AG10803 (cell line): ENCODE measurements at places on chromosomes 1 and 21.

GRCh38 chr1:205417870-205418635 lies 3.8 kb downstream of the LEMD1 start:
- no peak for DNase-seq

DNA sequence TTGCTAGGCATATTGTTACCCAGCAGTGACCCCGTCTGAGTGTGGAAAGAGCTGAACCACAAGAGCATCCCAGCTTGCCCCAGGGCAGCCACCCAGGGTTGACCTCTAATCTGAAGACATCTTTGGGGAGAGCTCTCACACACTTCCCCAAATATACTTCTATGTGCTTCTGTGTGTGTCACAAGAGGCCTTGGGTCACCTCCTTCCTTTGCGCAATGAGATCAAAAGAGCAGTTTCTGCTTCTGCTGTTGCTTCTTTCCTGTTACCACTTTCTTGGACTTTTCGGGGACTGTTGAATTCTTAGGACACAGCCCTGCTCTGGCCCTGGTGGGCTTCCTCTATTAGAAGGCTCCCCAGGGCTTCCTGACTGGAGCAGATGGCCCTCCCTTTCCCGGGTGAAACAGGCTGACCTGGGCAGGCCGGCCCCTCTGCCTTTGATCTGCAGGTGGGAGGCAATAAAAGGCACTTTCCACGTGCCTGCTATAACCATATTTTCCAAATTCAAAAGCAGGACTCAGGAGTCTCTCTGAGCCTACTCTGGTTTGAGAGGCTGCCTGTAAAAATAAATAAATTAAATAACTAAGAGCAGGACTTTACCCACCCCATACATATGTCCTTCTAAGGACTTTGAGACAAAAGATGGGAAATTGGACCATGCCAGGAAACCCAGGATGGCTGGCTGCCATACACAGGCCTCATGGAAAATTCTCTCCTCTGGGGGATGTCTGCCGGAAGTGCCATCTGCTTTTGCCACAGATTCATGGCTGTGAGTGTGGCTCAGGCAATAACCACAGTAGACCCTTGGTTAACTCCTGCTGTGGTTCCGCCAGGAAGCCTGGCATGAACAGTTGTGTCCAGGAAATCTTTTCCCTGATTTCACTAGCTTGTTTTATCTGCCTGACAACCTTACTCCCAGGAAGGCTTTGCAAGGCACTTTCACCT lies 28.3 kb upstream of the RCSD1 start:
- DNase-seq: peak; percentile 13

- no peak for DNase-seq
Measured at GRCh38 chr1:76687307-76688175, 179.7 kb upstream of the ST6GALNAC5 start.

GRCh38 chr1:29489471-29489870 lies 253.1 kb downstream of the PTPRU start:
- DNase-seq: no peak

GRCh38 chr1:165633614-165634013 lies 2.6 kb downstream of the MGST3 start:
- DNase-seq: peak; percentile 61

DNA sequence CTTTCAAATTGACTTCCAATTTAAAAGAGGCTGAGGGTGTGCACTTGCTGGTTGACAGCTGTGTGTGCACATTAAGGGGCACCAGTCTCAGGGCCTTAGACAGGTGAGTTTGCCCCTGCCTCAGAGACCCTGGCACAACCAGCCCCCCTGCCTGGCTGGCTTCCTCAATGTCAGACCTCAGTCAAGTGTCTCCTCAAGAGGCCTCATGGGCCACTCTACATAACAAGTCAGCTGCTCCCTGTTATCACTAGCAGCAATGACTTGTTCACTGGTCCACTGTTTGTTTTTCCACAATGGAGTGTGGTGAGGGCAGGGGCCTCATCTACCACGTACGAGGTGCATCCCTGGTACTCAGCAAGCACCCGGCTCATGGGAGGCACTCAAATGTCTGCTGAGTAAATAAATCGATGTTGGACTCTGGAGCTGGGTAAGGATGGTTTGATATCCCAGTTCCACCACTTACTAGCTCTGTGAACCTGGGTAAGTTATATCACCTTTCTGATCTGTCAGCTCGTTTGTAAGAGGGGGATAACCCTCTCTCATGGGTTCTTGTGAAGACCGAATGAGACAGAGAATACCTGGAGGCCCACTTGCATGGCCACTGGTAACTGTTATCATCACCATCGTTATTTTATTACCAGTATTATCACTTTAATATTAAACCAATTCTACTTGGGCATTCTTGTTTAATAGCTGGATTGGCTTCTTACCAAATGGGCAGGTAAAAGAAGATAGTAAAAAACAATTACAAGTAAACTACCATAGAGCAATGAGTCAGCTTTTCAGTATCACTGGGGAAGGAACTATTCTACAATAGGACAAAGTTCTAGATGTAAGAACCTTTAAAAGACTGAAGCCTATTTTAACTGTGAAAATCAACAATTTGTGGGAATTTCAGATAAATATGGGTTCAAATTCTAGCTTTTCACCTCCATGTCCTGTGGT lies 64.6 kb downstream of the SLC66A1 start:
- DNase-seq: no peak
